ENCODE measurements at places on chromosomes 3 and 15. TPM values are rescaled to one million over a fixed set of nuclear protein-coding genes. Genes with fewer than 3 reads are reported as not detected.

The FEZF2 gene
- not detected for total RNA-seq

DNA sequence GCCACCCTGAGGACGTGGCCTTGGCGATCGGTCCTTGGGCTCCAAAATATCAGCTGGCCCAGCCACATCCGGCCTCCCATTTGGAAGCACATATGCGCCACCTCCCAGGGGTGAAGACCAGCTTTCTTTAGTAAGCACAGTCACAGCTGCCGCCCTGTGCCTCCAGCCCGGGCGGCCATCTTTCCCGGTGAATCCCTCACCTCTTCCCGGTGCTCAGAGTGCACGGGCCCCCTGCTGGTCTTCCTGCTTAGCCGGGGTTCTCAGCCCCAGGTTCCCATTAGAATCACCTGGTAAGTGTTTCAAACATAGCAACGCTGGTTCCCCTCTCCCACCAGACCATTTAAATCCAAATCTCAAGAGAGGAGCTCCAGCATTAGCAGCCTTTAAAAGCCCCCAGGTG, 232.2 kb downstream of the VPS13C start:
- no peaks in the 10 kb centered on the region for H3K36me3 ChIP-seq
- peaks cover 15% of the 10 kb centered on the region for H3K27me3 ChIP-seq
- no peak for DNase-seq
- H3K4me3 ChIP-seq: no peak overlapping the region
- no peak overlapping the region for H3K27ac ChIP-seq

- H3K4me3 ChIP-seq: no peak overlapping the region
- no peaks in the 10 kb centered on the region for H3K27me3 ChIP-seq
- DNase-seq: no peak
- no peak overlapping the region for H3K27ac ChIP-seq
- peaks cover 28% of the 10 kb centered on the region for H3K4me1 ChIP-seq
- no peaks in the 10 kb centered on the region for H3K36me3 ChIP-seq
Observed at GRCh38 chr3:141148770-141149169, 82.9 kb upstream of the PXYLP1 start.

- H3K4me3 ChIP-seq: no peak overlapping the region
- no peaks in the 10 kb centered on the region for H3K36me3 ChIP-seq
- peak; percentile 63 for DNase-seq
- H3K27ac ChIP-seq: peak overlapping the region; percentile 96
- H3K27me3 ChIP-seq: no peaks in the 10 kb centered on the region
- H3K4me1 ChIP-seq: peaks cover 70% of the 10 kb centered on the region
Observed at GRCh38 chr15:40092256-40092978, 16.3 kb downstream of the BMF start.

DNA sequence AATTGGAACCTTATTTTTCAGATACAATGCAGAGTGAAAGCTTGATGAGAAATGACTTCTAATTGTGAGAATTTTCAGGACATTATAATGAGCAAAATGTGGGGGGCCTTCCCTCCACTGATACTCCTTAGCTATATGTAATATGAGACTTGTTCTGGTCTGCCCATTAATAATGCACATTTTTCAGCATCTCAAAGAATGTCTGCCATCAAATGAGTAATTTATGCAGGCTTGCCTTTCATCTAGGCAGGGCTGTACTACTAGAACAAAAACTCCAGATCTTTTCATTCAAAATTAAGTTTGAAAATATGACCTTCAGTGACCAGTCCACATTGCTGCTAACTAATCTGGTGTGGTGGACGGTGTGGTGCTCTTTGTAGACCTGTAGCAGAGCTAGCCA, 127.4 kb downstream of the LRTM1 start:
- no peaks in the 10 kb centered on the region for H3K4me1 ChIP-seq
- H3K36me3 ChIP-seq: no peaks in the 10 kb centered on the region
- no peak overlapping the region for H3K27ac ChIP-seq
- no peak for DNase-seq

DNA sequence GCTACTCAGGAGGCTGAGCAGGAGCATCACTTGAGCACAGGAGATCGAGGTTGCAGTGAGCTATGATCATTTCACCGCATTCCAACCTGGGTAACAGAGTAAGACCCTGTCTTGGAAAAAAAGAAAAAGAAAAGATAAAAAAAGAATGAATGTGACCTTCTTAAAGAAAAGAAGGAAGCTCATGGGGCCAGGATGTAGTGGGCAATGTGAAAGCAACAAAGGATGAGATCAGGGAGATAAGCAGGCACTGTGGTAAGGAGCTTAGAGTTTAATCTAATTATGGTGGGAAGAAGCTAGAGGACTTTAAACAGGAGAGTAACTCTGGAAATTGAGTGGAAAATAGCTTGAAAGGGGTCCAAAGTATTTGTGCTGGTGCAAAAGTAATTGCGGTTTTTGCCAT, 231.6 kb upstream of the UBE2E2 start:
- no peak for DNase-seq
- H3K27ac ChIP-seq: no peak overlapping the region
- H3K4me1 ChIP-seq: no peaks in the 10 kb centered on the region
- no peaks in the 10 kb centered on the region for H3K27me3 ChIP-seq
- no peaks in the 10 kb centered on the region for H3K36me3 ChIP-seq
